ENCODE measurements at places on chromosomes 3 and 15.

GRCh38 chr3:52879090-52879489 lies 18.3 kb downstream of the STIMATE start:
- no peaks in the 10 kb centered on the region for H3K27me3 ChIP-seq
- peaks cover 10% of the 10 kb centered on the region for H3K4me1 ChIP-seq
- no peak overlapping the region for H3K4me3 ChIP-seq
- no peak overlapping the region for H3K27ac ChIP-seq

- no peaks in the 10 kb centered on the region for H3K27me3 ChIP-seq
- H3K4me1 ChIP-seq, result peaks cover 12% of the 10 kb centered on the region
- no peak for DNase-seq
- H3K36me3 ChIP-seq, result no peaks in the 10 kb centered on the region
- H3K27ac ChIP-seq, result peak overlapping the region; percentile 51
- H3K4me3 ChIP-seq, result no peak overlapping the region
Observed at GRCh38 chr15:83694015-83694414, 40.1 kb downstream of the ADAMTSL3 start.

- H3K36me3 ChIP-seq, result no peaks in the 10 kb centered on the region
- H3K4me1 ChIP-seq, result no peaks in the 10 kb centered on the region
- DNase-seq, result no peak
Observed at GRCh38 chr3:175297216-175297615, 438.1 kb downstream of the NAALADL2 start.

- H3K4me3 ChIP-seq, result no peak overlapping the region
- H3K4me1 ChIP-seq, result no peaks in the 10 kb centered on the region
- no peaks in the 10 kb centered on the region for H3K36me3 ChIP-seq
- H3K27ac ChIP-seq, result no peak overlapping the region
- H3K27me3 ChIP-seq, result no peaks in the 10 kb centered on the region
- DNase-seq, result no peak
Observed at GRCh38 chr3:41357271-41357670, 158.0 kb downstream of the CTNNB1 start.

GRCh38 chr15:92069308-92070250 lies 216.1 kb downstream of the SLCO3A1 start:
- no peaks in the 10 kb centered on the region for H3K27me3 ChIP-seq
- no peak overlapping the region for H3K4me3 ChIP-seq
- peak; percentile 32 for DNase-seq
- no peaks in the 10 kb centered on the region for H3K36me3 ChIP-seq
- no peak overlapping the region for H3K27ac ChIP-seq

GRCh38 chr3:31880482-31881078 lies 100.5 kb downstream of the OSBPL10 start:
- DNase-seq, result no peak
- H3K4me1 ChIP-seq, result peaks cover 5% of the 10 kb centered on the region
- H3K27me3 ChIP-seq, result no peaks in the 10 kb centered on the region
- no peak overlapping the region for H3K27ac ChIP-seq
- H3K4me3 ChIP-seq, result no peak overlapping the region

DNA sequence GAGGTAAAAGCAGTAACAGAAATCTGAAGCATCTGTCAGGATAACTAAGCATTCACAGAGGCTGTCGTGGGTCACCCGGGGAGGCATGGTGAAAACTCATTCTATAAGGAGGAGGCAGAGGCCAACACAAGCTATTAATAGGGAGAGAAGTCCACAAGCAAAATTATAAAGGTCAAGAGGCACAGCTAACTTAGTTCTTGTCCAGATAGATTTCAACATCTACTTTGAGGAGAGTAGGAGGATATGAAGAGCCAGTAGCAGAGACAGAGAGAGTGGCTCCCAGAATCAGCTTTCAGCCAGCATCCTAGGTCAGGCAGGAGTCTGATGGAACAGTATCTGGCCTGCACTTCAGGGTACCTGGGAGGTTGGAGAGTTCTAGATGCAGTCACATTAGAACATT lies 95.3 kb downstream of the STAC start:
- no peak for DNase-seq
- H3K27ac ChIP-seq, result no peak overlapping the region
- no peaks in the 10 kb centered on the region for H3K4me1 ChIP-seq
- no peaks in the 10 kb centered on the region for H3K27me3 ChIP-seq

GRCh38 chr3:139187154-139187553 lies 142.5 kb upstream of the PRR23C start:
- H3K4me1 ChIP-seq, result no peaks in the 10 kb centered on the region
- peak; percentile 21 for DNase-seq
- no peaks in the 10 kb centered on the region for H3K27me3 ChIP-seq
- no peaks in the 10 kb centered on the region for H3K36me3 ChIP-seq
- H3K4me3 ChIP-seq, result no peak overlapping the region

GRCh38 chr15:39736412-39737195 lies 46.0 kb downstream of the FSIP1 start:
- no peak for DNase-seq
- H3K27ac ChIP-seq, result no peak overlapping the region
- H3K4me1 ChIP-seq, result no peaks in the 10 kb centered on the region

DNA sequence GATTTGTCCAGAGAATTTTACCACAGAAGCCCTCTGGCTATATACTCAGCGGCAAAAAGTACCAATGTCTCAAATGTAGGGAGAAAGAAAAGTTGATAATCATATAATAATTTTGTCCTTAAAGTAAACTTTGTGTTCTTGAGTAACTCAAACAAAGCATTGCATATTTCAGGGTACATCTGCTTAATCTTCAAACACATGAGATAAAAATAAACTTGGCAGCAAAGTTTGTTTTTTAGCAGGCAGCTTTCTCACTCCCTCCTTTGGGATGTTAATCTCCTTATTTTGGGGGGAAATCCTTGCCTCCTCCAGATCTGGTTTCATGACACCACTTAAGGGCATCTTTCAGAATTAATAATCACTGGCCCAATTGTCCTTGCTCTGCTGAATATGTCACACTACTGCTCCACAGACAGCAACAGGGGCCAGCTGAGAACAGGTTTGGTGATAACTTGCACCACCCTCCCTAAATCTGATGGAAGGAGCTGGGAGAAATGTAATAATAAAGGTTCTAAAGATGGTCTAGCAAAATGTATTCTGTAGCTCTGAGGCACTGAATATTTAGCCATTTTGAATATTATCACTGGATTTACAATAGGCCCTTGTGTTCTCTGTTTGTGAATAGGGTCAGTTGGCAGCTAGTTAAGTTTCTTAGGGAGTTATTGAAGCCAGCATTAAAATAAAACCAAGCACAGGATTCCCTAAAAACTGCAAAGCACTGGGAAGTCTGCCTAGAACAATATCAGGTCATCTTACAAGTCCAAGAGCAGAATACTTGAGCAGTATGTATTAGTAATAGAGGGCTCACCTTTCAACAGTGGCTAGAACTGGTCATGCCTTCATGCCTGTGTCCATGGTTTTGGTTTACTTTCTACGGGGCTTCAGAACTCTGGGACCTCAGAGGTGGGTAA lies 79.2 kb downstream of the EFL1 start:
- H3K4me3 ChIP-seq, result no peak overlapping the region
- H3K27me3 ChIP-seq, result no peaks in the 10 kb centered on the region
- peaks cover 3% of the 10 kb centered on the region for H3K4me1 ChIP-seq
- no peak for DNase-seq
- H3K27ac ChIP-seq, result no peak overlapping the region

GRCh38 chr3:20576228-20576627 lies 390.2 kb upstream of the SGO1 start:
- no peak overlapping the region for H3K4me3 ChIP-seq
- DNase-seq, result no peak
- no peaks in the 10 kb centered on the region for H3K27me3 ChIP-seq
- H3K4me1 ChIP-seq, result no peaks in the 10 kb centered on the region
- H3K27ac ChIP-seq, result no peak overlapping the region

GRCh38 chr3:132164469-132165092 lies 129.8 kb upstream of the CPNE4 start:
- no peak overlapping the region for H3K27ac ChIP-seq
- H3K4me1 ChIP-seq, result no peaks in the 10 kb centered on the region
- H3K36me3 ChIP-seq, result no peaks in the 10 kb centered on the region
- no peak overlapping the region for H3K4me3 ChIP-seq
- no peak for DNase-seq
- no peaks in the 10 kb centered on the region for H3K27me3 ChIP-seq

DNA sequence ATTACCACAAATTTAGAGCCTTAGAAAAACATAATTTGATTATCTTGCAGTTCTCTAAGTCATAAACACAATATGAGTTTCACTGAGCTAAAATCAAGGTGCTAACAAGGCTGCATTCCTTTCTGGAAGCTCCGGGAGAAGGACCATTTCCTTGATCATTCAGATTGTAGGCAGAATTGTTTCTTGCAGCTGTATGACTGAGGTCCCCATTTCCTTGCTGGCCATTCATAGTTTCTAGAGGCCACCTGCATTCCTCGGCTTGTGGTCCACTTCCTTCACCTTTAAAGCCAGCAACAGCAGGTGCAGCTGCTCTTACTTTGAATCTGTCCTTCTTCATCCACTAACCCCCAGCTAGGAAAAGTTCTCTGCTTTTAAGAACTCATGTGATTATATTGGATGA lies 58.7 kb downstream of the IFT80 start:
- no peaks in the 10 kb centered on the region for H3K36me3 ChIP-seq
- no peaks in the 10 kb centered on the region for H3K4me1 ChIP-seq
- H3K27ac ChIP-seq, result no peak overlapping the region
- H3K27me3 ChIP-seq, result no peaks in the 10 kb centered on the region

DNA sequence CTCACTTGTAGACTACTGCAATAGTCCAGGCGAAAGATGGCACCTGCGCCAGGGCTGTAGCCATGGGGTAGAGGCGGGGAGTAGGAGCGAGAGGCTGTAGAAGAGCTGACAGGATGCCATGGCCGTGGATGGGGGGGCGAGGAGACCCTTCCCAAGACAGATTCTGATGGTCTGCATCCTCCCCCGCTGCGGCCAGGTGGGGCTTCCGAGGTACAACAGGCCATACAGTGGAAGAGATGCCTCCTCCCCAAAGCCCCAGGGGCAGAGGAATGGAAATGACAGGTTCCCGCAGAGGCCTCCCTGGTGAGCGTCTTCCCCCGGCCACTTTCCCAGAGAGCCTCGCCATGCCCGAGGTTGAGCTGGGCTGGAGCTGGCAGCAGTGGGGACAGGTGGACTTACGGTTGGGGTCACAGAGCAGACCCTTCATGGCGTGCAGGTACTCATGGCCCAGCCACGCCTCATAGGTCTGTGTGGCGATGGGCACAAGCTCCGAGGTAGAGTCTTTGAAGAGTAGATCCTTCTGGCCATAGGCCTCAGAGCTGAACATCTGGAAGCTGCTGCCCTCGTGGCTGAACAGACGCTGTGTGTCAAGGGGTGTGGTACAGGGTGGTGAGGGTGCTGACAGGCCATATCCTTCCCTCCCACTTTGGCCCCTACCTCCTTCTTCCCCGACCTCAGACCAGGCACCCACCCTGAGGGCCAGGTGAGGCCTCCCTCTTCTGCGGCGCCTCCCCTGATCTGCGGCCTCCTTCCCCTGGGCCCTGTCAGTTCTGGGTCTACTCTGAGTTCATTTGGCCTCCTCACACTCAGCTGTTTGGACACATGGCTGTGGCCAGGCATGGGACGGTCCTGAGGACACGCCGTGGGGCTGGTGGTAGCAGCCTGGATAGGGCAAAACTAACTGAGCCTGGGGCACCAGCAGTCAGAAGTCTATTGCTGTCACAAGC lies 13.6 kb downstream of the MELTF start:
- no peaks in the 10 kb centered on the region for H3K4me1 ChIP-seq
- no peaks in the 10 kb centered on the region for H3K27me3 ChIP-seq
- no peak for DNase-seq
- no peak overlapping the region for H3K27ac ChIP-seq

DNA sequence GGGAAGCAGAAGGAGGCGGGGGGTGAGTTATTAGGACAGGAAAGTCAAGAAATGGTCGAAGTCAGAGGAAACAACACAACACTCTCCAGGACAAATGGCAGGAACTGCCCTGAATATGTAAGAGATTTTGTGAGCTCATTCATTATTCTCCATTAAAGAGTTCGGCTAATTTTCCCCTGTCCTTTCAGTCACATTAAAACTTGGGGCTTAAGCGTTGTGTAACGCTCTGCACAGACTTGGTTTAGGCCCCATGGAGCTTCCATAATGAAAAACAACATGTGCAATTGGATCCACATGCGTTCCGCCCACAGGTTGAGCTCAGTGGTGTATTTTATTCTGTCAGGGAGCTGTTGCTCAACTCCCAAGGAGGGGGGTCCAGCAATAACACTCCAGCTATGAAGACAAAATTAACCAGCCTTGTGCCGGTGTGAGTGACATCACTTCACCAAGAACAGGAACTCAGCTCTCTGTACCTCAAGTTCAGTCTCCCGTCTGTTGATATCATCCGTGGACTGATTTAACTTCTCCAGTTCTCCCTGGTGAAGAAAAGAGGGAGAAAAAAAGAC lies 2.3 kb downstream of the SH3BP5 start:
- H3K4me3 ChIP-seq, result no peak overlapping the region
- H3K27me3 ChIP-seq, result peaks cover 8% of the 10 kb centered on the region
- peaks cover 2% of the 10 kb centered on the region for H3K4me1 ChIP-seq
- H3K36me3 ChIP-seq, result no peaks in the 10 kb centered on the region
- DNase-seq, result peak; percentile 41
- H3K27ac ChIP-seq, result peak overlapping the region; percentile 73

GRCh38 chr15:93706495-93707292 lies 524.7 kb upstream of the MCTP2 start:
- H3K36me3 ChIP-seq, result no peaks in the 10 kb centered on the region
- no peaks in the 10 kb centered on the region for H3K27me3 ChIP-seq

DNA sequence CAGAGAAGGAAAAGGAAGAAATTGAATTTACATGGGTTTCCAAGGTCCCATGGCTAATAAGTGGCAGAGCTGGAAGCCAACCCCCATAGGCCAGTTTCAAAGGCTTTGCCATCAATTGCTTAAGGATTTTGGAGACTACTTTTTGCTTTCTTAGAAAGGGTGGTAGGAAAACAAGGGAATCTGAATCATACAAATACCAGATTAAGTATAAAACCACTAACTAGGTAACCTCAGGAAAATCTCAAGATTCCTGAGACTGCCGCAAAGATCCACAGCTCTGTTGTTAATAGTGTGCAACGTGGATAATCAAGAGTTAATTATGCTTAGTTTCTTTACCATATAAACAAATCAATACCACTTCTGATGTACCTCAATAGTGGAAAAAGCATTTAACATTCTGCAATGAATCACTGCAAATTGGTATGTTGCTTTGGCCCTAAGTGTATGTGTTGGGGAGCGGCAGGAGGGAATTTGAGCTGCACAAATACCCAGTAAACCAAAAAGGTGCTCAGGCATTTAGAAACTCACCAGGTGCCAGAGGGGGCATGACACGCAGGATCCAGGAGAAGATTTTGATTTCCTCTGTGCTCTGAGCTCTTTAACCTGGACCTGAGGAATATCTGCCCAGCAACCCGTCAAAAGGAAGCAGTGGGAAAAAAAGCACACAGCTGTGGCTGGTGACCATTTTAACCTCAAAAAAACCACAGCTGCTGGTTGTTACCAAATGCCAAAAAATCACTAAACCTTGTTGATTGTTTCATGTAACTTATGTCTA lies 22.0 kb downstream of the AADAC start:
- no peak overlapping the region for H3K4me3 ChIP-seq
- no peaks in the 10 kb centered on the region for H3K36me3 ChIP-seq
- H3K27ac ChIP-seq, result no peak overlapping the region
- no peak for DNase-seq
- H3K4me1 ChIP-seq, result peaks cover 17% of the 10 kb centered on the region
- H3K27me3 ChIP-seq, result no peaks in the 10 kb centered on the region

Measured in transverse colon (tissue), 4 donors.